Hematopoietic multipotent progenitor cell treated with erythropoietin and hydrocortisone succinate and interleukin-3 and kit ligand, for 6 days (in vitro differentiated cells): ENCODE measurements at places on chromosomes 7 and 10.

DNA sequence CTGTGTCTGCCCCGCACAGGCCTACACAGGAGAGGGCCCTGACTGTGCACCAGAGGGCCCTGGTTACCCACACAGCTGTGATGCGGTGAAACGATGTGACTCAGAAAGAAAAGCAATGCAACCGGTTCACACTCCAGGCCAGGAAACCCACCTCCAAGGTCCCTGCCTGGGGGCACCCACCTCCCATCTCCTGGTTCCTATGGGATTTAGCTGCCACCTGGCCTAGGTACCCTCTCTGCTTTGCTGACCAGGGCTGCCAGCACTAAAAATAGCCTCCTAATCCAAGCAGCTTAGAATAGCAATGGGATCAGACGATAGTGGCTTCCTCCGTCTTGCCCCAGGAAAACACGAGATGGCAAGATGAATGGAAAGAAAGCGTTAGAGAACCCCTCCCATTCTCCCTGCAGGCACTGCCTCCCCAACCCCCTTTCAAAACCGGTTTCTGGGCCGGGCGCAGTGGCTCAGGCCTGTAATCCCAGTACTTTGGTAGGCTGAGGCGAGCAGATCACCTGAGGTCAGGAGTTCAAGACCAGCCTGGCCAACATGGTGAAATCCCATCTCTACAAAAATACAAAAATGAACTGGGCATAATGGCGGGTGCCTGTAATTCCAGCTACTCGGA lies 12.4 kb downstream of the RBP3 start:
- DNase-seq: no peak

DNA sequence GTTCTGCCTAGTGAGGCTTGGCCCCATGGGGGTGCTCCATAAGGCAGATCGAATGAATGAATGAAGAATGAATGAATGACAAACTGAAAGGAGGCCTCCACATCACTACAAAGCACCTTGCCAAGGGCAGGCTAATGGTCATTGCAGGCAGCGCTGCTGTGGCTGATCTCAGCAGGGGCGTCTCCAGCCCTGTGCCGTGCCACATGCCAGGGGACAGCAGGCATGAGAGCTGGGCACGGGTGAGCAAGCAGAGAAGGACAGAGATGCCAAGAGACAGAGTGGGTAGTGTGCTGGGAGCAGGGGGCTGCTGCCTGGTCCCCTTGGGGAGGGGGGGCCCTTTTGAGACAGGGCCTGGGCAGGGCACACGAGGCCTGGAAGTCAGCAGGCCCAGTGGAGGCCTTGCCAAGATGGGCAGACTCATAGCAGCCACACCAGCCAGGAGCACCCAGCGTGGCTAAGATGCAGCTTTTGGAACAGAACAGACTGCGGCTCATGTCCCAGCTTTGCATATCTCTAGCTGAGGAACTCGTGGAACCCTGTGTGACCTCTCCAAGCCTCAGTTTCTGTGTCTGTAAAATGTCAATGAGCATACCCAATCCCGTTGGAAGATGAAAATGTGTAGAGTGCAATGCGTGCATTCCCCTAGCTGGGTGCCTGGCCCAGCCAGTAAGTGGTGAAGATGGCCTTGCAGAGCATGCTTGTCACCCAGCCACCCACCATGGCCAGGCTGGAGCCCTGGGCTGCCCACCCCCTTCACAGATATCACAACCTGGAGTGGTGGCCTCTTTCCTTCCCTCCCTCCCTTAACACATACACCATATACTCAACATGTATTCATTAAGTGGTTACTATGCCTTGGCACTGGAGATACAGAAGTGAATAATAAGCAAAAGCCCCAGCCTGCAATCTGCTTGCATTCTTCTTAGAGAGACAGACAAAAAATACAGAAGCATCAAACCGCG lies 61.1 kb upstream of the LRRC18 start:
- no peak for DNase-seq

DNA sequence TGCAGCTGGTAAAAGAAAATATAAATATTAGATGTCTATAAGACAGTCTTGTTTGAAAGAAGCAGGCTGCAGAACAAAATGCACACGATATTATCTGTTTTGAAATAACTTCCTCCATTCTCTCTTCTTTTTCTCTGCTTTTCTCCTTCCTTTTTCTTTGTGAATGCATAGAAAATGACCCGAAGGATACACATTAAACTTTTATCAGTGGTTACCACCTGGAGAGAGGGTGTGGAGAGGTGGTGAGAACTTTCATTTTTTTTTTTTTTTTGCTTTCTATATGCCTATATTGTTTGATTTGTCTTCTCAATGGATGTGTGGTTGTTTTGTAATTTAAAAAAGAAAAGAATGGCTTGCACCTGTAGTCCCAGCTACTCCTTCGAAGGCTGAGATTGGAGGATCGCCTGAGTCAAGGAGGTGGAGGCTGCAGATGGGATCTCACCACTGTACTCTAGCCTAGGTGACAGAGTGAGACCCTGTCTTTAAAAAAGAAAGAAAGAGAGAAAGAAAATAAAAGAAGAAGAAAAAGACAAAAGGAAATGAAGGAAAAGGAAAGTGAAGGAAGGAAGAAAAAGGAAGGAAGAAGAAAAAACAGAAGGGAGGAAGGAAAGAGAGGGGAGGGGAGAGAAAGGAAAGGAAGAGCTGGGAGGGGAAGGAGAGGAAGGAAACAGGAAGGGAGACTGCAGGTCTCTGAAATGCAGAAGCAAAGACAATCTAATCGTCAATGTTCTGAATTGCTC lies 64.4 kb downstream of the SAMD9 start:
- DNase-seq: peak; percentile 78

DNA sequence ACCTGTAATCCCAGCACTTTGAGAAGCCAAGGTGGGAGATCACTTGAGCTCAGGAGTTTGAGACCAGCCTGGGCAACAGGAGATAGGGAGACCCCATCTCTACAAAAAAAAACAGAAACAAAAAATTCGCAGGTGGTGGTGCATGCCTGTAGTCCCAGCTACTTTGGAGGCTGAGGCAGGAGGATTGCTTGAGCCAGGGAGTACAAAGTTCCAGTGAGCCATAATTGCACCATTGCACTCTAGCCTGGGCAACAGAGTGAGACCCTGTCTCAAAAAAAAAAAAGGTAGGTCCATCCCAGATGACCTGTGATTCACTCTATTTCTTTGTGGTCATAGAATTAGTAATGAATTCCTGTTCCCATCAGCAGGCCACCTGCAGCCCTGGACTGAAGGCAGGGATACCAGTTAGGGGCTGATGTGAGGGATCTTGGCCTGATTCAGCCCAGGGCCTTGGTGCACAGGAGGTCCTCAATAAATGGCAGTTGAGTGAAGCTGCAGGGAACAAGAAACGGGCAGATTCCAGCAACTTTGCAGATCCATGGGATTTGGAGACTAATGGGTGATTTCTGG lies at the start of gene MYH16:
Gene MYH16 (plus strand): TSS at position 364 of the 570 bp plus-strand sequence.
- DNase-seq: no peak

DNA sequence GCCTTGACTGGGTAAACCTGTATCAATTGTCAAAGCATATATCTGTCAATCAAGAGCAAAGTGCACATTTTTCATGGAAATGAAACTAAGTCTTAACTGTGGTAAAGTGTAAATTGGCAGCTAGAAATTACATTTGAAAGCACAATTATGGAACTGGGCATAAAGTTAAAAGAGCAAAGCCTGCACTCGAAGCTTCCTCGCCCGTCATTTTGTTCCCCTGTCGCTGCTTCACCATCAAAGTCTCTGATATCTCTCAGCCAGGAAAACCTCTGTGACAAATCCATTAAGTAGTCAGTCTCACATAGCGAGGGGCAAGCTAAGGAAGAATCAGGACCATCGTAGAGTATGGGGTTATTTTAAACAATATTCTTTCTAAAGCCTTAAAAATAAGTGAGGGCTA lies 27.9 kb downstream of the PON1 start:
- DNase-seq: no peak

GRCh38 chr10:128318913-128319312 lies 192.7 kb upstream of the MKI67 start:
- no peak for DNase-seq

DNA sequence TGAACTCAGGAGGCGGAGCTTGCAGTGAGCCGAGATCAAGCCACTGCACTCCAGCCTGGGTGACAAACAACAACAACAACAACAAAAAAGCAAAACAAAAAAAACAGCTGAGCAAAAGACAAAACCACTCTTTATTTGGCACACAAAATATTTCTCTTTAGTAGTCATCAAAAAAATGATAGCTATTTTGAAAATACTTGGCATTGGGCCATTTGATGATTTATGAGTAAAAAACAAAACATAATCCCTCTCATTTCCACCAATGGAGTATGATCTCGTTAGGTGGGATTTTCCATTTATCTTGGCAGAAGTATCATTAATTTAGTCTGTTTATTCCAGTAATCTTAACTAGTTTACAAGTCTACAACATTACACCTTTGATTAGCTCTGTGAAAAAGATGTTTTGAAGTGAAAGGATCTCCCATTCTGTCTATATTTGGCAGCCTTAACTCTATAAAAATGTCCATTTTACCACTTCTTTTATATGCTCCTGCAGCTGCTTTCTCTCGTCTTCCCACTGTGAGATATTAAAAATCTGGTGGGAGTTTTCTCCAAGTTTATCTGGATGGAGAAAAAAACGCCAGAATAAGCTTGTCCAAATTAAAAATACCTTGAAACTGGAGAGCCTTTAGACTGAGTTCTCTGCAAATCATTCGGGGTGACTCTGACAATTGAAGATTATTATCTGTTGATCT lies 58.8 kb upstream of the AGMO start:
- no peak for DNase-seq

- DNase-seq: no peak
Measured at GRCh38 chr7:127245002-127245401, 7.7 kb downstream of the GRM8 start.

- no peak for DNase-seq
Measured at GRCh38 chr7:35319606-35320005, 65.7 kb upstream of the TBX20 start.
